ENCODE measurements at places on chromosomes 7 and 10. TPM values are rescaled to one million over a fixed set of nuclear protein-coding genes. Genes with fewer than 3 reads are reported as not detected.

RPEL1 gene
- not detected for total RNA-seq

AKR1C3 gene
- total RNA-seq: 2.4 TPM

MRC1 gene
- total RNA-seq: 3.7 TPM

TSPAN33 gene
- total RNA-seq: 4.1 TPM

THSD7A gene
- total RNA-seq: 34.6 TPM

LRRN3 gene
- 153 TPM for total RNA-seq

NKX1-2 gene
- total RNA-seq: under 0.01 TPM
